Fibroblast of pulmonary artery (primary cell): ENCODE measurements at places on chromosomes 7 and 10.
A peak's percentile ranks its signal among the peaks of the same experiment; 100 is the strongest.

DNA sequence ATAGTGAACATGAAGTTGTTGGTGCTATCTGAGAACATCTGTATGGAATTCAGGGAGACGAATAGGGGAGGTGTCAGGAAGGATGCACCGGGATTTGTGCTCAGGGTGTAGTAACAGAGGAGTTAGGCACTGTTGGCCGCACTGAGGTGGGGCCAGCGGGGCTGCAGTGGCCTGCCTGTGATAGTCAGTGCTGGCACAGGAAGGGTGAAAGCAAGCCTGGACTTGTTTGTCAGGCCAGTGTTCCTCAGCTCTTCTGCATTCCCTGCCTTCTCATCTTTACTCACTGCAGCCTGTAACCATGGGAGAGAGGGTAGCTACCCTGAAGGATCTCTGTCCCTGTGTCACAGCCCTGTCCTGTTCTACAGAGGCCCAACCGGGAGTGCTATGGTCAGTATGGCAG lies 81.3 kb downstream of the SH2D4B start:
- no peak for DNase-seq

GRCh38 chr7:33243319-33243881 lies 114.0 kb downstream of the BBS9 start:
- DNase-seq, result peak; percentile 81

DNA sequence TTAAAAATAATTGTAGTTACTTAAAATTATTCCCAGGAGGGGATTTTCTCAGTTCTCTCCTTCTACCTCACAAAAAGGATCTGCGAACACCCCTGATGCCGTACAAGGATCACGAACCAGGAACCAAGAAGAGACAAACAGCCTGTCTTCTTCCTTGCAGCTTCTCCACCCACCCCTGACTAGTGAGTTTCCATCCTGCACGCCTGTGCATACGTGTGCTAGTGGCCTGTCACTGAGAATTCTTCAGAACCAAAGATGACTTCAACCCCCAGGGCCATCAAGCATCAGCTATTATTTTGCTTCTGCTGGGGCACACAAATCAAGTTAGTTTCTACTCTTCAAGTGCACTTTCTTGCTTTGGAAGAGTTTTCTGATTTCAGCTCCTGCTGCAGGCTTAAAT lies 175.5 kb upstream of the KLF6 start:
- no peak for DNase-seq

- no peak for DNase-seq
Measured at GRCh38 chr7:144063710-144064109, 5.9 kb upstream of the OR2A25 start.

DNA sequence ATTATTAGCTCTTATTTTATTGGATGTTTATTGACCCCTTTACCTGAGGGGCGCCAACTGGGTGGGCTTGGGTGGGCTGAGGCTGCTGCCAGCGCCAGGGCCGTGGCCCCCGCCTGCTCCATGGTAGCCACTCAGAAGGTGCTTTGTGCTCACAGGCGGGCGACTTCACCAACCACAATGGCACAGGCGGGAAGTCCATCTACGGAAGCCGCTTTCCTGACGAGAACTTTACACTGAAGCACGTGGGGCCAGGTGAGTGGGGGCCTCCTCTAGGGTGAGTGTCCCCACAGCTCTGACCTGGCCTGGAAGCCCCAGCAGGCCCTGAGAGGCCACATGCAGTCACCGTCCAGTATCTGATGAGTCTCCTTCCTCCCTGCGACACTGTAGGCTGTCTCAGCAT lies 4.1 kb downstream of the PPIF start:
- no peak for DNase-seq

DNA sequence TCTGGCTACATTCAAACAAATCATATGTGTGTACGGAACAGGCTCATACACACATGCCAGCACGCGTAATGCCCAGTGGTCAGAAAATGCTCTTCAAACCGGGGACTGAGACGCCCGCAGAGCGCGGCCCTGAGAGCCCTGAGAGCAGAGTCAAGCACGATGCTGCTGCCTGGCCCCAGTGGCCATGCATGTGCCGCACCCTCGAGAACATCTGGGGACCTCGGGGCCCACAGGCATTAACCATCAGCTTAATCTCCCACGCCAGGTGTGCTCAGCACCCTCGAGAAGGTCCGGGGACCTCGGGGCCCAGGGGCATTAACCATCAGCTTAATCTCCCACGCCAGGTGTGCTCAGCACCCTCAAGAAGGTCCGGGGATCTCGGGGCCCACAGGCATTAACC lies 163.1 kb downstream of the PTPRN2 start:
- DNase-seq, result no peak

GRCh38 chr10:14543046-14543903 lies 212.6 kb upstream of the FRMD4A start:
- DNase-seq, result peak; percentile 31

DNA sequence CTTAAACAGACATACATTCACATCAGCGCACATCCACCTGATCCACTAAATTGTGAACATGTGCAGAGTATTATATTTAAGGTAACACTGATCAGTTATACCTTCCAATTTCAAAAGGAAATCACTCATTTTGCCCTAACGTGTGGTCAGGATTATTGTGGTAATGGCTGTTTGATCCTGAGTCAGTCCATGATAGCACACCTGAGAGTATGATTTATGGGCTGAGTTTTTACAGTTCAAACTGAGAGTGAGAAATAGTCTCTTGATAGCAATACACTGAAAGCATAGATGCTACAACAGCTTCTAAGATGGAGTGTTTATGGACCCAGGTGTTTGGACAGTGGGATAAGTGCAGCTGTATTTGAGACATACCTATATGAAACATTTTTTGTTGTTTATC lies 96.7 kb downstream of the KIF20B start:
- DNase-seq, result no peak

- no peak for DNase-seq
Measured at GRCh38 chr7:90738249-90738648, 142.1 kb downstream of the CDK14 start.

DNA sequence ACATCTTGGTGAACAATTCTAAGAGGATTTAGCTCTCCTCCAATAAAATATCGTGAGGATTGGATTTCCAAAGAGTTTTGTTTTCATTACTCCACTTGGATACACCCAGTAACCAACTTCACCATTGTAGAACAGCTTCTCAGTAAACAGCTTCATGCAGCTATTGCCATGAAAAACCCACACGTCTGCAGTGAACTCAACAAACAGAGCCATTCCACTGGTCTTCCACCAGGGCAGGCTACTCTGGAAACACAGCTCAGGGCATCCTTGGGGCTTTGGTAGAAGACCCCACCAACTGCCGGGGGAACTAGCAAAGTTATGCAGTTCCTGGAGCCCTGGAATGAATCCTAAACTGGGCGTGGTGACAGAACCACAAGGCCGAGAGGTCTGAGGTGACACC lies 77.4 kb downstream of the CALN1 start:
- DNase-seq, result no peak

- no peak for DNase-seq
Measured at GRCh38 chr10:47322300-47323061, at the start of gene GDF2. Gene GDF2, plus strand, starts transcription at chr10:47322454. Its CDS starts 215 bp downstream, at chr10:47322669.

DNA sequence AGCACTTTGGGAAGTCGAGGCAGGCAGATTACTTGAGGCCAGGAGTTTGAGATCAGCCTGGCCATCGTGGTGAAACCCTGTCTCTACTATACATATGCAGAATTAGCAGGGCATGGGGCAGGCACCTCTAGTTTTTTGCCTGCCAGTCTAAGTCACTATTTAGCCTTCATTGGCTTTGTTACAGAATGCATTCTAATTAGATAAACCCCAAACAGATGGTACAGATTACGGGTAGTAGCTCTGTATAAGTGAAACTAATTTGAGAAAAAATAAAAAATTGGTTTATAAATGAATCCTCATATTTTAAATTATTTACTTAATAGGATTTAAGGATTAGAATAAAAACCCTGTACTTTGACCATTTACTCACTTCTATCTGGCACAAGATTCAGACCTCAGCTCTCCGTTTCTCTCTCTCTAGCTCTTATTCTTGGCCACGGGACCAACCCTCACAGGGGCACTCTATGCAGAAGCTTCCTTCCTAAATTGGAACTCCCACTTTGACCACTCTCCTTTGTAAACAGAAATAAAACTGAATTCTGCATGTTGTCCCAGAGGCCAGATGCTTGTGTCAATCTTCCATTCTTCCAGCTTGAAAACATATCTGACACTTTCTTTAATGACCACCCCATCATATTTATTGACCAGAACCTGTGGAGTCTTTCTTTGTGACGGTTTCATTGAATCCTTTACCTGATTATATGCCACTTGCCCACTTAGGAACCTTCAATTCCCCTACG lies 26.8 kb downstream of the BET1 start:
- no peak for DNase-seq

DNA sequence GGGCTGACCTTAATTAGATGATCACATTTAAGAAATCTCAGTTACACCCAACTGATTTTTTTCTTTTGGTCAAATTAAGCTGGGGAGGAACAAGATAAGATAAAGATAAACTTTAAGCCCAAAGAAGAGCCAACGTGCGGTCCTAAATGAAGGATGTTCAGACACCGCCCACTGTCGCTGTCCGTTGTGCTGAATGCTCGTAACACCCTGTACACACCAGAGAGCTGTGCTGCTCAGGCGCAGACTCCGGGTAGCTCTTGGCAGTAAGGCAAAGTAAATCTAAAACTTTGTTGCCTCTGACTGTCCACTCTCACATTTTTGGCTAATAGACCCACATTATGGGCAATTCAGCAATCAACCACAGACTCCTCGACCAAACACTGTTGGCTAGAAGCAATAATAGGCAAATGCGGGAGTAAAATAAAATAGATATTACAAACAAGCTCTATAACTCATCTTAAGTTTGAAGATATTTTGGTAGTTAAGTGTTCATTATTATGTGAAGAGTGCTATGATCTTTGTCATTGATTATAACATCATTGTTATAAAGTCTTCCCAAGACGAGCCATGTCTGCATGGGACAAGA lies 57.1 kb downstream of the PLPP4 start:
- DNase-seq, result peak; percentile 64

DNA sequence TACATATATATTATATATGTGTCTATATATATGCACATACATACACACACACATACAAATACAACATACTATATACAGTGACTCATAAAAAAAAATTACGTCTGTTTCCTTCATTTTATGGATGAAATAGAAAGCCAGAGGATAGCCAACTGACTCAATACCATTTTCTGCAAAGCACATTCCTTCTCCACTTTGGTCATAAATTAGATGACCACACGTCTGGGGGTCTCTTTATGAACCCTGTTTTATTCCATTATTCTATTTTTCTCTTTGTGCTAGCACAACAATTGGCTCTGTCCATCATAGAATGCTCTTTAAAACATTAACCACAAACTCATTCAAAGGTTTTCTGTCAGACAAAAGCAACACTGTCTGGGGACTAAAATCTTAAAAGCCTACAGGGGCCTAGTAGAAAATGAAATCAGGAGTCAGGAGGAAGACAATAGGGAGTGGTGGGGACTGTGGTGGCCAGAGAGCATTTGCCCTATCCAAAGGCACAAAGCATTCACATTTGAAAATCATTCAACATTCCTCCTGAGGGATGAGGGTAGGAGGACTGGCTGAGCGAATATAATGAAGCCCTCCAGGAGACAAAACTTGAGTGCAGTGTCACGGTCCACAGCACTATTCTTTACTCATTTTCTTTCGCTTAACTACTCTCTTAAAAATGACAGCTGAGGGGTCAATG lies 4.3 kb downstream of the CUBN start:
- DNase-seq, result no peak
